ENCODE measurements at places on chromosomes 1 and 21.

- DNase-seq = no peak
These were observed 66.5 kb downstream of the TSEN15 start for GRCh38 chr1:184118046-184118445.

DNA sequence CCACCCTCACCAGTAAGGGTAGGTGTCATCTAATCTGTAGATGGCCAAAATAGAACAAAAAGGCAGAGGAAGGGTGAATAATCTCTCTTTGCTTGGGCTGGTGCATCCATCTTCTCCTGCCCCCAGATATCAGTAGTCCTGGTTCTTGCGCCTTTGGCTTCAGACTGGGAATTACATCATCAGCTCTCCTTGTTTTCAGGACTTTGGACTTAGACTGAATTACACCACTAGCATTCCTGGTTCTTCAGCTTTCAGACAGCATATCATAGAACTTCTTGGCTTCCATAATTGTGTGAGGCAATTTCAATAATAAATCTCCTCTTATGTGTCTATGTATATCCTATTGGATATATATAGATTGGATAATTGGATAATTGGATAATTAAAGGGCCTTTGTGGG is 403.0 kb upstream of the USP24 start:
- no peak for DNase-seq

- peak; percentile 54 for DNase-seq
These were observed 70.4 kb upstream of the TARDBP start for GRCh38 chr1:10941891-10942541.

- no peak for DNase-seq
These were observed 80.8 kb upstream of the SLC2A1 start for GRCh38 chr1:43039228-43040055.

GRCh38 chr1:156586323-156586722 is 5.3 kb upstream of the NAXE start:
- DNase-seq = no peak

- no peak for DNase-seq
These were observed 71.4 kb upstream of the GCLM start for GRCh38 chr1:93980320-93981273.

DNA sequence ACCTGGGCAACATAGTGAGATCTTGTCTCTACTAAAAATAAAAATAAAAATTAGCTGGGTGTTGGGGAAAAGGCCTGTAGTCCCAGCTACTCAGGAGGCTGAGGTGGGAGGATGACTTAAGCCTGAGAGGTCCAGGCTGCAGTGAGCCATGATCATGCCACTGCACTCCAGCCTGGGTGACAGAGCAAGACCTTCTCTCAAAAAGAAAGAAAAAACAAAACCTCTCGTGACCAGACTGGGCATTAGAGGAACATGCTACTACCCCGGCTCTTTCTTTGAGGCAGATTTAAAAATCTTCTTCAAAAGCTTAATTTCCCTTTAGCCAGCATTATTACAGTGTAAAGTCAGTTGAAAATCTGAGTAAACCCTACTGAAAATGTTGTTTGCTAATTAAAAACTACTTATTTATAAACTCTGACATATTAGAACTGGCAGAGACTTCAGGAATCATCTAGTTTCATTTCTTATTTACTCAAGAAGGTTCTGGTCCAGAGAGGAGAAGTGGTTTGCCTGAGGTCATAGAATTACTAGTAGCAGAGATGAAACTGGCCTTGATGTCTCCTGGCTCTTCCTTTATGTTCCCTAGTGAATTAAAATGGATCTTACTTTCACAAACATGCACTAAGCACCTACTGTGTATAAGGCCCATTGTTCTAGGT is 11.6 kb upstream of the ELAVL4 start:
- no peak for DNase-seq

- no peak for DNase-seq
These were observed 8.4 kb upstream of the SLC16A1 start for GRCh38 chr1:112964347-112964746.

DNA sequence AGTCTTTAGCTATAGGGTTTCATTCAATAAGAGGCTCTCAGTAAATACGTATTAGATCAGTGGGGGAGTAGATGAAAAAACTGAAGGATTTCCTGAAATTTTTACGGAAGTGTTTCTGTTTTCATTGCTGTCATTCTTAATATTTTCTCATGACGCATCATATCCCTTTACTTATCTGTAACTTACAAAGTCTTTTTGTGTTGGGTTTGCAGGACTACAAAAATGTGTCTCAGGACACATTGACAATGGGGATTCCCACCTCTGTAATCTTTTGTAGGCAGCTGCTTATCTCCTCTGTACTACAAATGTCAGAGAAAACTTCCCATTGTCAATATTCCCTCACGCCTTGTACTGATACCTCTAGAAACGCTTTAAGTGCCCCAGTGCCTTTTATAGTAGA is 35.5 kb downstream of the CRP start:
- DNase-seq = no peak

GRCh38 chr1:171902527-171902926 is 61.2 kb downstream of the DNM3 start:
- DNase-seq = no peak

- no peak for DNase-seq
These were observed 76.1 kb downstream of the SIPA1L2 start for GRCh38 chr1:232553809-232554208.

- no peak for DNase-seq
These were observed 120.7 kb downstream of the LMX1A start for GRCh38 chr1:165235777-165236291.

DNA sequence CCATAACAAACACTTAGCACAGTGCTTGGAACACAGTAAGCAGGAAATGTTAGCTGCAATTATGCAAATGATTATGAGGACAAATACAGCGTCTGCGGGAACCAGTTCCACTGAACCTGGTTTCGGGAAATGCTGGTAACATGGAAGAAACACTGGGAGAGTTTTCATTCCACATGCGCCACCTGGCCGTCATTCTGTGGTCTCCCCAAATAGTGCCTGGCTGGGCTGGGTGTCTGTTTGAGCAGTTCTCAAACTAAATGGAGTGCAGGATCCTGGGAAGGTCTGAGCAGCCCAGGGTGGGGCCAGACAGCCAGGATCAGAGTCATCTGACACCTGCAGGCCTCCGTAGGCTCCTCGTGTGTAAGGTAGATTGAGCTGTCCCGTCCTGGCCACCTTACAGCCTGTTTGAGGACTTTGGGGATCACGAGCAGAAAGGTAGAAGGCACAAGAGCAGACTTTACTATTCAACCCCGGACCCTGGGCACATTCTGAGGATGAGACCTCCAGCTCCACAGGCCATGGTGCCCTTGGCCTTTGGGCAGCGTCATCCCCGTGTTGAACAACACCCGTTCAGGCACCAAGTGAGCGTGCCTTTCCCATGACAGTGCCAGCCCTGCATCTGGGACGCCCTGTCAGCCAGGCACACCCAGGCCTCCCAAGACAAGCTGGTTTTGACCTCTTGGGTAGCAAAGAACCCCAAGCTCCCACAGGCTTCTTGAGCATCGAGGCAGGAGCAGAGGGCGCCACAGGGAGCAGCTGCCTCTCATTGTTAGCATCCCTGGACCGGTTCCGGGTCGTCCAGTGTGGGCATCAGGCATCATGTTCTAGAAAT is 101.9 kb downstream of the PRDM2 start:
- DNase-seq = no peak

DNA sequence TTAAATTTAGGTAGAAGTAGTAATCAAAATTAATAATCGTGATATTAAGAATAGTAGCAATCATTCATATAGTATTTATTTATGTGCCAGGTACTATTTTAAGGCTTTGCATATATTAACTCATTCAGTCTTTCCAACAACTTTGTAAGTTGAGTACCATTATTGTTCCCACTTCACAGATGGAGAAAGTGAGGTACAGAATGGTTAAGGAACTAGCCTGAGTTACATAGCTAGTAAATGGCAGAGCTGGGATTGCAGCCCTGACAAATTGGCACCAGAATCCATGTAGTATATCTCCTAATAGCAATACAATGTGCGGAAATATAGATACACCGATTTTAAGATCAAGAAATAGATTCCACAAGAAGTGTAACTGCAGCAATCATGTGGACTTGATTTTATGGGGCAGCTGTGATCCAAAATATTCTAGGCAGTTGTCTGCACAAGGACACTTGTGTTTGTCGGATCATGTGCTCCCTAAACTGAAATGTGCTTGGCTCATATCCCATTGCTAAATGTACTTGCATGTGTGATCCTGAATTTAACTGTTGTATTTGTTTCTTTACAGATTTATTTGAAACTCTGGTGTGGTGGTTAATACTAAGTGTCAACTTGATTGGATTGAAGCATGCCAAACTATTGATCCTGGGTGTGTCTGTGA is 5.8 kb upstream of the GTF2B start:
- DNase-seq = no peak

DNA sequence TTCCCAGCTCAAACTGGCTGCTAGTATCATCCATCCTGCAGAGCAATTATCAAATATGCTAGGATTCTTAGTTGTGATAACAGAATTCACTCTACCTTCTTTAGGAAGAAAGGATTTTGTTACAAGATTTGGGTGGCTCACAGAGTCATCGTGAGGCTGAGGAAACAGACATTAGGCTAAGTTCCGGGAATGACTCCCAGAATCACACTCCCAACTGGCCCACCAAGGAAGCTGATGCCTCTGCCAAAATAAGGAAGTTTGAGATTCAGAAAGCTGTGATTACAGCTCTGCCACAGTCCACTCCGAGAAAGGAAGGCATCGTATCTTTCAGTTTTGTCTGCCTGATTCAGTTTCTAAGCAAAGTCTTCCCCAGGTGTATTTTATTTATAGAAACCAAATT is 50.6 kb upstream of the LYPLAL1 start:
- DNase-seq = no peak

GRCh38 chr1:94037392-94038229 is 83.3 kb downstream of the ABCA4 start:
- DNase-seq = no peak

GRCh38 chr1:165073185-165074007 is 283.1 kb downstream of the LMX1A start:
- DNase-seq = no peak

- no peak for DNase-seq
These were observed 1.2 kb upstream of the ATF3 start for GRCh38 chr1:212607206-212607912.

- DNase-seq = no peak
These were observed 56.3 kb upstream of the SLC25A33 start for GRCh38 chr1:9482816-9483572.

DNA sequence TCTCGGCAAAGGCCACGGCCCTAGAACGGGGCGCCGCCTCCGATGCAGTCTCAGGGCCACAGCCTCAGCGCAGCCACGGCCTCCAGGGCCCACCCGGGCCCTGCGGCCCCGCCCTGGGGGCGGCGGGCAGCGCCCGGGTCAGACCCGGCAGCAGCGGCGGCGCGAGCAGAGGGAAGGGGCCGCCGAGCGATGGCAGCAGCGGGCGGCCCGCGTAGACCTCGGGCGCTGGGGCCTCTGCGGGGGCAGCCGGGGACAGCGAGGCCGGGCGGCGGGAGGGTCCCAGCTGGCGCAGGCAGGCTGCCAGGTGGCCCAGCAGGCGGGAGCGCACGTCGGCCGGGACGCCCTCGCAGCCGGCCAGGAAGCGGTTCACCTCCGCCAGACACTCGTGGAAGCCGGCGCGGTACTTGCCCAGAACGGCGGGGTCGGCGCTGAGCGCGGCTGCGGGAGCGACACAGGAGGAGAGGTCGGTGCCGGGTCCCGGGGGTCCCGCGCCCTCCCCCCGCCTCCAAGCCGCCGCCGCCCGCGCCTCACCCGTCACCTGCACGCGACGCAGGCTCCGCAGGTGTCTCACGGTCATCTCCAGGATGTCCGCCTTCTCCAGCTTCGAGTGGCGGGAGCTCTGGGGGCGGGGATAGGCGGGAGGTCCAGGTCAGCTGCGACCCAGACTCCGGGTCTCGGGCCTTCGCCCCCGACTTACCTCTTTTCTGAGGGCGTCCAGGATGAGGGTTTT is 737 bp downstream of the HES4 start:
- DNase-seq = no peak

- DNase-seq = no peak
These were observed 154.0 kb downstream of the TGFB2 start for GRCh38 chr1:218499011-218499691.

- no peak for DNase-seq
These were observed 23.4 kb downstream of the LDLRAP1 start for GRCh38 chr1:25566730-25567341.

DNA sequence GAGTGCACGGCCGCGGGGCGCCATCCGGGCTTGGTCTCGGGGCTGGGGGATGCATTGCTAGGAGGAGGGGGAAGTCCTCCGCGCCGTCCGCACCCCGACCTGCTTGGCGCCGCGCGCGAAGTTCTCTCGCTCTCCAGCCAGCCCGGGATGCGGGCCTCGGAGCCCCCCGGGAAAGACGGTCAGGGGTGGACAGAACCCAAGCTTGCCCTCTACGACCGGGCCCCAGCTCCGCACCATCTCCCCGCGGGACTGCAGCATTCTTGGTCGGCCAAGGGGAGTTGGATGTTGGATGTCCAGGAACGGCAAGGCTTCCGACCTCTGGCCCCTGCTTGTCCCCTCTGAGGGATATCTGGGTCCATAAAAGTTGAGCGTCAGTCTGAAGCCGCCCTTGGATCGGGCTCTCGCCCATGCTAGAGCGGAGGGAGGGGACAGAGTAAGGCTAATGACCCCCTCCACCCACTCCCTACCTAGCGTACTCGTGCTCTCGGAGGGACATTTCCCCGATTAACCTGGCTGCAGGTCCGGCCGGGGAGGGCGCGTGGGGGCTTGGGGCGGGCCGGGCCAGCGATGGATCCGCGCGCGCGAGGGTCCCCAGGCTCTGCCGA is 522 bp downstream of the DISP3 start:
- DNase-seq = no peak

GRCh38 chr1:152036267-152037216 is at the start of gene S100A11:
Gene S100A11, minus strand, starts transcription at chr1:152037004. Its CDS starts 89 bp downstream, at chr1:152036915.
- peak; percentile 79 for DNase-seq

DNA sequence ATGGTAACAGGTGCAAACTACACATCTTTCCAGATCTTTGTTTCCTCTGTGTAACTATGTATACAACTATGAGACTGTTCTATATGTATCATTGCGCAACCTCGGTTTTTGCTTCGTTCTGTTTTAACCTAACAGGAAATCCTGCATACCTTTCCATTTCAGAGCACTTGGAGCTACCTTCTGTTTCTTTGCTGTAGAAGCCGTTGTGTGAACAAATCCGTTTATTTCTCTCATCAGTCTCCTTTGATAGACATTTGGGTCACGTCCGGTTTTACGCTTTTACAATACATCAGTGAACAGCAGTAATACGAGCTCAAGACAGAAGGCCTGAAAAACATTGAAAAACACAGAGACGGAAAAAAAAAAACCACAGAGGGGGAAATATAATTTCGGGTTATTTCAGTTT is 10.5 kb downstream of the ATP5IF1 start:
- no peak for DNase-seq

- DNase-seq = no peak
These were observed 2.0 kb upstream of the KRTAP19-1 start for GRCh38 chr21:30482130-30482529.

Data from activated CD4-positive, alpha-beta T cell treated with anti-CD3 and anti-CD28 coated beads for 24 hours (primary cell).